ENCODE measurements at places on chromosomes 2 and 18.

- no peak for DNase-seq
Measured at GRCh38 chr2:60994131-60994530, 23.4 kb upstream of the PEX13 start.

DNA sequence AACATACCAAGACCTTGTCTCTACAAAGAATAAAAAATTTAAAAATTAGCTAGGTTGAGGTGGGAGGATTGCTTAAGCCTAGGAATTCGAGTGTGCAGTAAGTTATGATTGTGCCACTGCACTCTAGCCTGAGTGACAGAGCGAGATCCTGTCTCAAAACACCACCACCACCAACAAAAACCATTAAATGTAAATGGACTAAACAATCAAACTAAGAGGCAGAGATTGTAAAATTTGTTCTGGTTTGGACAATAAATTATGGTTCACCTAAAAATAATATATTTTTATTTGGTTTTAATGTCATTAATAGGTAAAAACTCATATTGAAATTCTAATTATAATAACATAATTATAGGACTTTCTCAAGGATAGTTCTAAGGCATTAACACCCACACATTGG, 9.9 kb upstream of the ATIC start:
- DNase-seq, result no peak

- no peak for DNase-seq
Measured at GRCh38 chr18:50460716-50461115, 85.9 kb downstream of the SKA1 start.

DNA sequence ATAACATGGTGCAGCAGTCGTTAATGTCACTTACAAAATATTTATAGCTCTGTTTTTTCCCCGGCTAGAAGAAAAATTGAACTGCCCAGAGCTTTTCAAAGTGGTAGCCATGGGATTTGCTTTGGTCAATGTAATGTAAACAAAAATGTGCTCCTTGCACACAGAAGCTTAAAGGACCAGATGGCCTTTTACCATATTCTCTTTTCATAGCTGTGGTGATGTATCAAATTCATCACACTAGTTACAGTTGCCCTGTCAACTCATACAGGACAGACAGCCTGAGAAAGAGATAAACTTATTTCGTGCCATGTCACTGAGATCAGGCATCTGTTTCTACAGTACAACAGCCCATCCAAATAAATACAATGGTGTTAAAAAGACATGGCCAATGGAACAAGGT, 368.1 kb upstream of the CDH19 start:
- no peak for DNase-seq

Data from Ammon's horn (tissue), 1 donor.